Type B pancreatic cell (in vitro differentiated cells): ENCODE measurements at places on chromosomes 3 and 15. TPM values are rescaled to one million over a fixed set of nuclear protein-coding genes. Genes with fewer than 3 reads are reported as not detected.
A peak's percentile ranks its signal among the peaks of the same experiment; 100 is the strongest.

GRCh38 chr3:146465693-146466465 is 3.5 kb downstream of the PLSCR2 start:
- H3K4me1 ChIP-seq, result no peaks in the 10 kb centered on the region
- H3K36me3 ChIP-seq, result no peaks in the 10 kb centered on the region
- DNase-seq, result no peak
- no peaks in the 10 kb centered on the region for H3K27me3 ChIP-seq
- H3K27ac ChIP-seq, result no peak overlapping the region

The STRC gene
- total RNA-seq, result 0.77 and 1.2 TPM in 2 replicates

GRCh38 chr3:175518459-175518858 is 659.3 kb downstream of the NAALADL2 start:
- no peaks in the 10 kb centered on the region for H3K36me3 ChIP-seq
- H3K4me1 ChIP-seq, result peaks cover 4% of the 10 kb centered on the region
- no peaks in the 10 kb centered on the region for H3K27me3 ChIP-seq
- H3K27ac ChIP-seq, result no peak overlapping the region

The EAF2 gene
- 3.7 and 9.1 TPM in 2 replicates for total RNA-seq

- no peak overlapping the region for H3K4me3 ChIP-seq
- peaks cover 21% of the 10 kb centered on the region for H3K4me1 ChIP-seq
- H3K27me3 ChIP-seq, result peaks cover 10% of the 10 kb centered on the region
- no peak for DNase-seq
- no peak overlapping the region for H3K27ac ChIP-seq
Measured at GRCh38 chr3:72163809-72164634, 379.1 kb upstream of the PROK2 start.

- H3K36me3 ChIP-seq, result no peaks in the 10 kb centered on the region
- H3K27me3 ChIP-seq, result no peaks in the 10 kb centered on the region
- H3K27ac ChIP-seq, result peak overlapping the region; percentile 83
- H3K4me1 ChIP-seq, result peaks cover 11% of the 10 kb centered on the region
Measured at GRCh38 chr3:9915254-9916141, 1.4 kb upstream of the IL17RC start.

DNA sequence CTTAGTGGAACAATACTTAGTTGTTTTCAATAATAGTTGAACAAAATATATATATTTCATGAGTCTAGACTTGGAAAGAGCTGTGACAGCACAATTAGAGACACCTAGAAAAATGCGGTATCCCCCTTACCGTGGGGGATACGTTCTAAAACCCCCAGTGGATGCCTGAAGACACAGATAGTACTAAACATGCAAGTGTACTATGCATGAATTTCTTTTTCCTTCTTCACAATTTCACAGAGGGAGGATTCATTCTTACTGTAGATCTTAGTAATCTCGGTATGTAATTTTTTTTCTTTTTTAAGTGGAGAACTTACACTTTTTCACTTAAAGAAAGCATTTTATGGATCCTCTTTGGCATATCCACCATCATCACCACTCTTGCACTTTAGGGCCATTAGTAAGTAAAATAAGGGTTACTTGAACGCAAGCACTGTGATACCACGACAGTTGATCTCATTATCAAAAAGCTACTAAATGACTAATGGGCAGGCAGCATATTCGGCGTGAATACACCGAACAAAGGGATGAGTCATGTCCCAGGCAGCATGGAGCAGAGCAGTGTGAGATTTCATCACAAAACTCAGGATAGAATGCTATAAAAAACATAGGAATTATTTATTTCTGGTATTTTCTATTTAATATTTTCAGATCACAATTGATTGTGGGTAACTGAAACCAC is 72.3 kb upstream of the ZNF280D start:
- no peak for DNase-seq
- no peaks in the 10 kb centered on the region for H3K4me1 ChIP-seq
- H3K27me3 ChIP-seq, result no peaks in the 10 kb centered on the region
- H3K27ac ChIP-seq, result no peak overlapping the region

The FBXW12 gene
- not detected in 2 replicates for total RNA-seq

GRCh38 chr3:62392626-62393292 is 19.4 kb upstream of the FEZF2 start:
- H3K27ac ChIP-seq, result no peak overlapping the region
- no peaks in the 10 kb centered on the region for H3K4me1 ChIP-seq
- DNase-seq, result no peak
- peaks cover 54% of the 10 kb centered on the region for H3K27me3 ChIP-seq

DNA sequence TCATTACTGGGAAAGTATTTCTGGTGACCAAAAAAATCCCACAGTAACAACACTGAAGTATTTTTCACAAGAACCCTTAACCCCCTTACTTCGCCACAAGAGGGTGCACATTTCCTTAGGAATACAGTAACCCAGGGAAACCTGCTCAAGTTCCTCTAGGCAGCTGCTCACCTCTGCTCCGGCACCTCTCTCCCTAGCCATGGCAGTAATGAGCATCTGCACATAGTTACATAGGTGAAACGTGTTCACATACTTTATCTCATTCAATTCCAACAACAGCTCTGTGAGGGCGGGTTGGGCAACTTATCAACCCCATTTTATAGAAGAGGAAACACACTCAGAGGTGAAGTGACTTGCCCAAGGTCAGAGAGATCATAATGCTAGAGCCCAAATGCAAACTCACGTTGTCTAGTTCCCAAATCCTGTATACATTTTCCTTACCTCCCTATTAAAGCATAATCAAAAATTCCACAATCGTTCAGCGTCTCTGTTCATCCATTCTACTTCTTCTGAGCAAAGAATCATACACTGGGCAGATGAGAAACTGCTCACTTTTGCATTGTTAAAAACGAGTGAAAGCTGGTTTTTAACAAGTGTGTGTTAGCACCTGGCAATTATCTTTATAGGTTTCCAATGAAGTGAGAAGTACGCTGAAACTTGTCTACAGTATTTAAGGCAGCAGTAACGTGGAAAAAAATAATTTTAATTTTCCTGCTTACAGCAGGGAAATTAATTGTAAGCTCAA is 90.7 kb downstream of the IGF2BP2 start:
- DNase-seq, result no peak
- H3K4me3 ChIP-seq, result peak overlapping the region; percentile 8
- peaks cover 7% of the 10 kb centered on the region for H3K36me3 ChIP-seq
- peak overlapping the region; percentile 76 for H3K27ac ChIP-seq
- H3K27me3 ChIP-seq, result no peaks in the 10 kb centered on the region

The THPO gene
- total RNA-seq, result 0.41 and 0.52 TPM in 2 replicates

DNA sequence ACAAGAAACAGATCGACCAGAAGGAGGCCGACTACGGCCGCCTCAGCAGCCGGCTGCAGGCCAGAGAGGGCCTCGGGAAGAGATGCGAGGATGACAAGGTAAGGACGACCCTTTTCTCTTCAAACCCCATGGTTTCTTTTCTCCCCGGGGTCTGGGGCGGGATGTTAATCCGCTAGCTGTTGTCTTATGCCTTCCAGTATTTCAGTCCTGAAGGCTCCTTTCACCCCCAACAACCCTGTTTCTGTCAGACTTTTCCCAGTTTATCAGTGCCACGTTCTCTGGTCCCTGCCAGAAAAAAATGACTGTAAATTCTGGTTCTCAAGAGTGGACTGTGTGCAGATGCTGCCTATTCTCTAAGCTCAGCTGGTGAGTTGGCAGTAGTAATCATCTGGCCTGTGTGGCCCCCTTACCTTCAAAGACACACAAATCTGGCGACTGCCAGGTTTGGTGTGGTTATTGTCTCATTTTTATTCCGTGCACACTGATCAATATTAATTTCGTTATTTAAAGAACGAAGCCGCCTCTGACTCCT is 806 bp downstream of the GOLM2 start:
- peak overlapping the region; percentile 93 for H3K4me3 ChIP-seq
- H3K27ac ChIP-seq, result peak overlapping the region; percentile 86
- H3K27me3 ChIP-seq, result peaks cover 7% of the 10 kb centered on the region
- peaks cover 20% of the 10 kb centered on the region for H3K4me1 ChIP-seq
- DNase-seq, result no peak

- no peak for DNase-seq
- H3K27ac ChIP-seq, result no peak overlapping the region
- H3K4me3 ChIP-seq, result no peak overlapping the region
- H3K4me1 ChIP-seq, result peaks cover 14% of the 10 kb centered on the region
- H3K27me3 ChIP-seq, result no peaks in the 10 kb centered on the region
- peaks cover 15% of the 10 kb centered on the region for H3K36me3 ChIP-seq
Measured at GRCh38 chr3:125585595-125586223, 9.6 kb downstream of the OSBPL11 start.

GRCh38 chr3:13068269-13069010 is 4.8 kb downstream of the IQSEC1 start:
- H3K27me3 ChIP-seq, result peaks cover 19% of the 10 kb centered on the region
- DNase-seq, result no peak
- no peak overlapping the region for H3K27ac ChIP-seq
- no peak overlapping the region for H3K4me3 ChIP-seq

- peaks cover 16% of the 10 kb centered on the region for H3K4me1 ChIP-seq
- peaks cover 42% of the 10 kb centered on the region for H3K27me3 ChIP-seq
- DNase-seq, result no peak
- no peaks in the 10 kb centered on the region for H3K36me3 ChIP-seq
- H3K4me3 ChIP-seq, result no peak overlapping the region
- H3K27ac ChIP-seq, result no peak overlapping the region
Measured at GRCh38 chr15:40354408-40355171, 3.4 kb upstream of the DISP2 start.

- H3K4me1 ChIP-seq, result peaks cover 42% of the 10 kb centered on the region
- peak overlapping the region; percentile 95 for H3K4me3 ChIP-seq
- H3K27ac ChIP-seq, result peak overlapping the region; percentile 90
- DNase-seq, result no peak
- H3K27me3 ChIP-seq, result peaks cover 8% of the 10 kb centered on the region
Measured at GRCh38 chr3:150761831-150762661, 923 bp downstream of the SIAH2 start.

DNA sequence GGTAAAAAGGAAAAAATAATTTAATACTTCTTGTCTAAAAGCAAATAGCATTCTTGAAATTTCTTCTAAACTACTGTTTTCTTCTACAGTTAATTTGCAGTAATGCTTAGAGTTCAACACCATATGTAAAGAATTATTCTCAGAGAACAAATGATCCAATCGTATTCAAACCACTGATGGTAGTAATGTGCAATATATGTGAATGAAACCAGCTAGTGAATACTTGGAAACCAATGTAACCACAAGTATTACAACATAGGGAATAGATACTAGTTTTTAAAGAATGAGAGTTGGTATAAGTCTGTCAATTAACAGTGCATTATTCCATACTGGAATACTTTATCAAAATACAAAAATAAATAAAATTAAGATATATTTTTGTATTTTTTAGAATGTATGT is 850.0 kb downstream of the DIPK2A start:
- no peak for DNase-seq
- no peaks in the 10 kb centered on the region for H3K4me1 ChIP-seq
- H3K27me3 ChIP-seq, result no peaks in the 10 kb centered on the region
- no peaks in the 10 kb centered on the region for H3K36me3 ChIP-seq

DNA sequence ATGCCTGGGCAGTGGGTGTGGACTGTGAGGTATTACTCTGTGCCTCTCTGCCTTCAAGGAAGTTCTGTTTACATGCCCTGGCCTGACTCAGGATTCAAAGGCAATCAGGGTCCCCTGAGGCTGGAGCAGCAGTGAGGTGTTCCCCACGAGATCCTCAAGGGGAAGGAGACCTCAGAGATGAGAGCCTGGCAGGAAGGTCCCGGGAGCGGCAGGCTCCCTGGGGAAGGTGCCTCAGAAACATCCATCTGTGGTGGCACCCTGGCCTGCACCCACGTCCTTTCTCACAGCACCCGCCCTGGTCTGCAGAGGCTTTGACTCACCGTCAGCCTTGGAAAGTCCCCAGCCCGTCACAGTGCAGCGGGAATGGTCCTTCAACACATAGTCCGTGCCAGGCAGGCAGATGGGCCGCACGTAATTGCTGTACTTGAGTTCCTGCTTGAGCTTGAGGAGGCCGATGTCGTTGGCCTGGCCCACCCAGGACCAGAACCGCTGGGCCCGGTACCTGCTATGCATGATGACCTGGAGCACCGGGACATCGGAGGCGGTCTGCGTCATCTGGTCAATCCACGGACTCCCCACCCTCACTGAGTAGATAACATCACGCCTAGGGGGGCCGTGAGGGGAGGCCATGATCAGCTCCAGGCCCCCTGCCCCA is 3.6 kb downstream of the PRSS50 start:
- DNase-seq, result peak; percentile 55
- H3K27ac ChIP-seq, result no peak overlapping the region
- H3K4me1 ChIP-seq, result no peaks in the 10 kb centered on the region
- H3K36me3 ChIP-seq, result no peaks in the 10 kb centered on the region
- no peak overlapping the region for H3K4me3 ChIP-seq
- H3K27me3 ChIP-seq, result peaks cover 7% of the 10 kb centered on the region

The TRPC1 gene
- total RNA-seq, result 3.4 and 11.7 TPM in 2 replicates

DNA sequence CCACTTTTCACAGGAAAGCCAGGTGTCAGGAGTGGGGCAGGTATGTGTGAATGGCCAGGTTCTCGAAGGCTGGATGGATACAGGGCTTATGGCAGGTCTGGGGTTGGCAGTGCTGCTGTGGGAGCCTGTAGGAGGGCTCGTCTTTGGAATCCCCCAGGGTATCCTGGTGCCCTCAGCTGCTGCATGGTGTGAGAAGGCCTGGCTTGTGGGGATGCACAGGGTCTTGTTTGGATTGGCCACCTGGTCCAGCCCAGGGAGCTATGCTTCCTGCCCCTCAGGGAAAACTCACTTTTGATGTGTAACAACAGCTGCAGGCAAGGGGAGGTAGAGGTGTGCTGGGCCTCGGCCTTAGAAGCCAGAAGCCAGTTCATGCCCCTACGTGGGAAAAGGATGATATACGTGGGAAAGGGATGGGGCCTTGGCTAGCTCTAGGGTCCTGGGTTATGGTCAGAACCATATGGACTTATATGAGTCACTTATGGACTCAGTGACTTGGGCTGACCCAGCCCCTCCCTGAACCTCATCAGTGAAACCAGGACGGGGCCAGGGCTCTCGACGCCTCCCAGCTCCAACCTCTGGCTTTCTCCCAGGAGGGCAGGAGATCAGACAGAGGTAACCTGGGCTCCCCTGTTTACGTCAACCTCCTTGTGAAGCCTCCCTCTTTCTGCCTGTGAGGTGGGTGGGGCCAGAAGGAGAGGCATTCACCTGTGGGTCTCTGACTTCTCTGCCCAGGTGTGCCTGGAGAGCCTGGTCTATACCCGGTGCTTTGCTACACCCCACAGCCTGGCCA is 37.8 kb upstream of the CSPG4 start:
- H3K27ac ChIP-seq, result no peak overlapping the region
- H3K36me3 ChIP-seq, result no peaks in the 10 kb centered on the region
- H3K4me3 ChIP-seq, result no peak overlapping the region
- peaks cover 3% of the 10 kb centered on the region for H3K27me3 ChIP-seq
- H3K4me1 ChIP-seq, result no peaks in the 10 kb centered on the region
